Suprapubic skin (tissue), 4 donors: ENCODE measurements at places on chromosomes 13 and 19. TPM values are rescaled to one million over a fixed set of nuclear protein-coding genes. Genes with fewer than 3 reads are reported as not detected.

GRCh38 chr13:73958657-73959397, 175.4 kb downstream of the KLF12 start:
- H3K27me3 ChIP-seq = no peaks in the 10 kb centered on the region
- no peak overlapping the region for H3K27ac ChIP-seq
- DNase-seq = no peak

GRCh38 chr13:20195801-20196200, 3.1 kb upstream of the GJB2 start:
- peaks cover 37% of the 10 kb centered on the region for H3K4me1 ChIP-seq
- no peak overlapping the region for H3K27ac ChIP-seq
- H3K36me3 ChIP-seq = no peaks in the 10 kb centered on the region
- no peak overlapping the region for H3K4me3 ChIP-seq
- H3K27me3 ChIP-seq = peaks cover 33% of the 10 kb centered on the region

The TPTE2 gene
- not detected for total RNA-seq

- H3K27me3 ChIP-seq = no peaks in the 10 kb centered on the region
- H3K4me3 ChIP-seq = no peak overlapping the region
- H3K4me1 ChIP-seq = no peaks in the 10 kb centered on the region
- H3K27ac ChIP-seq = no peak overlapping the region
These were observed 606.0 kb downstream of the EFNB2 start for GRCh38 chr13:105929505-105929904.

The CRLF1 gene
- 65.5 TPM for total RNA-seq

DNA sequence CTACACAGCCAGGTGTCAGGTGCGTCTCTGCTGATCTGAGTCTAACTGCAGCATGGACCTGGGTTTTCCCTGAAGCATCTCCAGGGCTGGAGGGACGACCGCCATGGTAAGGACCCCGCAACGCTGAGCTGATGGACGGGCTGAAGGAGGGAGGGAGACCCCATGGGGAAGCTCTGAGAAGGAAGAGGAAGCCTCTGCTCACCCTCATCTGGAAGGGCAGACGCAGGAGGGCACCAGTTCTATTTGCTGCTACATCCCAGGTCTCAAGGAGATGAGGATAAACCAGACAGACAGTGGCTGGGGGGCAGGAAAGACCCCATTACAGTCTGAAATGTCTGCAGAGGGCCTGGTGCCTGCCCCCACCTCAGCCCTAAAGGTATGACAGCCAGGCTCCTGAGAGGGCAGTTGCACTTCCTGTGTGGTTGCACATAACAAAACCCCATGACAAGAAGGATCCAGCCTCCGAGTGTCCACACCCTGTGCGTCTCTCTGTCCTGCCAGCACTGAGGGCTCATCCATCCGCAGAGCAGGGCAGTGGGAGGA, at the start of gene LILRA2:
LILRA2 (plus strand) TSS at position 461 of the 543 bp plus-strand sequence. CDS start 89 bp downstream, outside the sequence.
- no peaks in the 10 kb centered on the region for H3K36me3 ChIP-seq
- no peak within 1 kb of the TSS for H3K4me3 ChIP-seq
- no peak for DNase-seq
- H3K4me1 ChIP-seq = no peaks in the 10 kb centered on the region
- no peaks in the 10 kb centered on the region for H3K27me3 ChIP-seq
